ENCODE measurements at places on chromosomes 5 and 9. TPM values are rescaled to one million over a fixed set of nuclear protein-coding genes. Genes with fewer than 3 reads are reported as not detected.

IRGM gene
- 0.98 TPM for total RNA-seq

FBP2 gene
- total RNA-seq = not detected

IGIP gene
- 16.7 TPM for total RNA-seq

TMEM174 gene
- total RNA-seq = not detected

TMC1 gene
- total RNA-seq = not detected

RORB gene
- 2.7 TPM for total RNA-seq

AK8 gene
- total RNA-seq = 0.25 TPM

ROR2 gene
- total RNA-seq = 22.3 TPM

DNA sequence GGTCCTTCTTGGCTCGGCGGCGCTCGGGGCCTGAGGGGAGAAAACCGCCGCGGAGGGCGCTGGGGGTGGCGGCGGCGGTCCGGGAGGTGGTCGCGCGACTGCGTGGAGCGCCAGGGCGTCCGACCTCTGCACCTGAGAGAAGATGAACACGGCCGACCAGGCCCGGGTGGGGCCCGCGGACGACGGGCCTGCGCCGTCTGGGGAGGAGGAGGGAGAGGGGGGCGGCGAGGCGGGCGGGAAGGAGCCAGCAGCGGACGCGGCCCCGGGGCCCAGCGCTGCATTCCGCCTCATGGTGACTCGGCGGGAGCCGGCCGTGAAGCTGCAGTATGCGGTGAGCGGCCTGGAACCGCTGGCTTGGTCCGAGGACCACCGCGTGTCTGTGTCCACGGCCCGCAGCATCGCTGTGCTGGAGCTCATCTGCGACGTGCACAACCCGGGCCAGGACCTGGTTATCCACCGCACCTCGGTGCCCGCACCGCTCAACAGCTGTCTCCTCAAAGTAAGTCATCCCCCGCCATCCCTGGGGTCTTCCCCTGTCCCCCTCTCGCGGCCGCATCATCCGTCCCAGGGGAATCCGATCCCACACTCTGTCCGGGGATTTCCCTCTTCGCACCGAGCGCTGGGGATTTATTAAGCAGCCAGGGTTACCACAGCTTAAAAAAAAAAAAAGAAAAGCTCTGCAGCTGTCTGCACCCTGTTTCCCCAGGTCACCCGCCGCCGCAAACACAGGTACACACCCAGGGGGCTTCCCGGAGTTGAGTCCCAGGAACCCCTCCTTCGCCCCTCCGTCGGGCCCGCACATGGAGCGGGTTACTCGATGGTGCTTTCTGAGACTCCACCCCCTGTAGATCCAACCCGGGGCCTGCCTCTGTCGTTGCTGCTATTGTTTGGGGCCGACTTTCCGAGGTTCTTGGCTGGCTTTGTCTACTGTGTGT is at the start of gene GTF3C4:
TSS of gene GTF3C4 (plus strand) at position 8 of the 935 bp plus-strand sequence. CDS start at position 143, 135 bp downstream.
- peak within 1 kb of the TSS; percentile 89 for H3K4me3 ChIP-seq
- peaks cover 52% of the 10 kb centered on the region for H3K4me1 ChIP-seq
- H3K27me3 ChIP-seq = no peaks in the 10 kb centered on the region
- DNase-seq = no peak

DNA sequence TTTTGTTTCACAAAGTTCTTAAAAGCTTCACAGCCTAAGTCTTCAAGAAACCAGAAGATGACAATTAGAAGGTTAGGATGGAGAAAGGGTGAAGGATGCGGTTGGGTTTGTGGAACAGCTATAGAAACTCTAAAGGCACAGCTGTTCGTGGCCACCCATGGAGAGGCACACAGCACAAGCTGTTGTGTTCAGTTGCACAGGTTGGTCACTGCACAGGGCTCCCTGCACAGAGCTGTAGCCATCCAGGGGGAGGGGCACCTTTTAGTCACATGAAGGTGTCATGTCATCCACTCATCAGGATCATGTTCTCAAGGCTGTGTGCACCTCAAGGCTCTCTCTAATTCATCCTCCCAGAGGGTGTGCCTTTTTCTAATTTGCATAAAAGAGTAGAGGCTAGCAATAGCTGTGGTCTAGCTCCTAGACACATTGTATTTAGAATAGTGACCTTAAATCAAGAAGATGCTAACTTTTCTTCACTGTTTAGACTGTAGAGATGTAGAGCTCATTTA is 5.0 kb upstream of the RASGRF2 start:
- H3K36me3 ChIP-seq = no peaks in the 10 kb centered on the region
- H3K4me3 ChIP-seq = no peak overlapping the region
- no peaks in the 10 kb centered on the region for H3K4me1 ChIP-seq
- no peak overlapping the region for H3K27ac ChIP-seq
- no peak for DNase-seq
- no peaks in the 10 kb centered on the region for H3K27me3 ChIP-seq

GRCh38 chr9:35789541-35789940 is 1.9 kb upstream of the NPR2 start:
- H3K36me3 ChIP-seq = no peaks in the 10 kb centered on the region
- H3K27me3 ChIP-seq = no peaks in the 10 kb centered on the region
- no peak for DNase-seq
- peaks cover 37% of the 10 kb centered on the region for H3K4me1 ChIP-seq

DNA sequence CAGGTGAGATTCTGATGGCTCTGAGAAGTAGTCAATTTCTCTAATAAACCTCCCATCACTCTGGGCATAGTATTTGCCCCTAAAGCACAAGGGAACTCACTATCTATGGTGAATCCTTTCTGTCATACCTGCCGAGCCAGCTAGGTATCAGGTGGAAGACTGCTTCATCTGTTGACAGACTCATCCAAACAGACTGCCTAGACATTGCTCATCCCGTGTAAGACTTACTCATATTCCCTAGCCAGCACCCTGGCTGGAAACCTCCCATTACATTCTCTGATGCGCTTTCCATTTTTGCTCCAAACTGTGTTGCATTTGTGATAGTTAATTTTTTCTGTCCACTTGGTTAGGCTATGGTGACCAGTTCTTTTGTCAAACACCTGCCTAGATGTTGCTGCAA is 595.9 kb downstream of the DNAH5 start:
- H3K27ac ChIP-seq = no peak overlapping the region
- no peak overlapping the region for H3K4me3 ChIP-seq
- no peak for DNase-seq
- H3K4me1 ChIP-seq = no peaks in the 10 kb centered on the region

DNA sequence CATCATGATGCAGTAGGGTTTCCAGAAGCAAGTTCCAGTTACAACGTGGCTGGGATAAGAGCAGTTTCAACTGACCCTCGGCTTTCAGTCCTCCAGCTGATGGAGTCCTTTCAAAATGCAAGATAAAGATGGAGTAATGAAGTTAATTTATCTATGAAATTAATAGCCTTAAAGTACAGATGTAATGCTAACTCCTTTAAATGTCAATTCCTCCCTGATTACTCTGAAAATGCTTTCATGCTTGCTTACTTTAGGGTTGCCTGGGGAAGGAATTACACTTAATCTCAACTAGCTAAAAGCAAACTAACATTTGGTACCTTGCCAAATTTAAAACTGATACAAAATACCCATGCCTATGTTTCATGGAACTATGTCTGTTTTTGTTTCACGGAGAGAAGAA is 178.4 kb downstream of the KIAA0825 start:
- no peak overlapping the region for H3K27ac ChIP-seq
- no peaks in the 10 kb centered on the region for H3K27me3 ChIP-seq
- H3K4me1 ChIP-seq = no peaks in the 10 kb centered on the region
- H3K36me3 ChIP-seq = no peaks in the 10 kb centered on the region
- DNase-seq = no peak
- no peak overlapping the region for H3K4me3 ChIP-seq

- H3K36me3 ChIP-seq = no peaks in the 10 kb centered on the region
- no peak overlapping the region for H3K4me3 ChIP-seq
- DNase-seq = no peak
These were observed 26.2 kb downstream of the CEMIP2 start for GRCh38 chr9:71741926-71742648.

- H3K36me3 ChIP-seq = no peaks in the 10 kb centered on the region
- no peaks in the 10 kb centered on the region for H3K27me3 ChIP-seq
- peak overlapping the region; percentile 74 for H3K27ac ChIP-seq
- peak overlapping the region; percentile 75 for H3K4me3 ChIP-seq
These were observed 1.5 kb downstream of the WHRN start for GRCh38 chr9:114503522-114504340.

- H3K27me3 ChIP-seq = no peaks in the 10 kb centered on the region
- H3K36me3 ChIP-seq = peaks cover 8% of the 10 kb centered on the region
- H3K4me1 ChIP-seq = no peaks in the 10 kb centered on the region
- DNase-seq = no peak
- no peak overlapping the region for H3K4me3 ChIP-seq
These were observed 45.2 kb upstream of the GLIPR2 start for GRCh38 chr9:36091026-36091953.

GRCh38 chr5:177607452-177608192 is 7.7 kb downstream of the B4GALT7 start:
- no peak overlapping the region for H3K27ac ChIP-seq
- no peaks in the 10 kb centered on the region for H3K36me3 ChIP-seq
- H3K4me3 ChIP-seq = no peak overlapping the region
- no peak for DNase-seq
- H3K4me1 ChIP-seq = peaks cover 22% of the 10 kb centered on the region

DNA sequence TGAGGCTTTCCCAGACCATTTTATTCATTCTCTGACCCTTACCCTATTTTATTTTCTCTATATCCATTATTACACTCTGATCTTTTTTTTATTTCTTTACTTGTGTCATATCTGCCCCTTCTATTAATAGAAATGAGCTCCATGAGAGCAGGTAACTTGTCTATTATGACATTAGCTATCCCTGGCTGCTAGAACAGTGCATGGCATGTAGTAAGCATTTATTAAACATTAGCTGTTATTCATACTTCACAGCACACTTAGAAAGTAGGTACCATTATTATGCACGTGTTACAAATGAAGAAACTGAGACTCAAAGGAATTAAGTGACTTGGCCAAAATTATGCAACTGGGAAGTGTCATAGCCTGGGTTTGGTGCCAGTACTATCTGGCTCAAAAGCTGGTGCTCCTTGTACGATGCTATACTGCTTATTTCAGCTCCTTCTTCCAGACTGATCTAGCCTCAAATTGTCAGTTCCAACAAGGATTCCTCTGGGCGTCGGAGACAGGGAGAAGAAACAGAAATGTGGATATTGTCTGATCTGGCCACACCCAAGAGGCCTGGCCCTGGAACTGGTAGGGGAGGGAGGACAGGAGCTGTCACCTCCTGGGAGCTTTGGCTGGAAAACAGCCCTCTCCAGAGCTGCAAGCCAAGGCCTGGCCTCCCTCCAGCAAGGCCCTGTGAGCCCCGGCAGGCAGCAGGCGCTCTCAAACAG is 10.8 kb upstream of the NIPAL4 start:
- DNase-seq = peak; percentile 91
- H3K27ac ChIP-seq = peak overlapping the region; percentile 60
- no peak overlapping the region for H3K4me3 ChIP-seq
- peaks cover 13% of the 10 kb centered on the region for H3K4me1 ChIP-seq

DNA sequence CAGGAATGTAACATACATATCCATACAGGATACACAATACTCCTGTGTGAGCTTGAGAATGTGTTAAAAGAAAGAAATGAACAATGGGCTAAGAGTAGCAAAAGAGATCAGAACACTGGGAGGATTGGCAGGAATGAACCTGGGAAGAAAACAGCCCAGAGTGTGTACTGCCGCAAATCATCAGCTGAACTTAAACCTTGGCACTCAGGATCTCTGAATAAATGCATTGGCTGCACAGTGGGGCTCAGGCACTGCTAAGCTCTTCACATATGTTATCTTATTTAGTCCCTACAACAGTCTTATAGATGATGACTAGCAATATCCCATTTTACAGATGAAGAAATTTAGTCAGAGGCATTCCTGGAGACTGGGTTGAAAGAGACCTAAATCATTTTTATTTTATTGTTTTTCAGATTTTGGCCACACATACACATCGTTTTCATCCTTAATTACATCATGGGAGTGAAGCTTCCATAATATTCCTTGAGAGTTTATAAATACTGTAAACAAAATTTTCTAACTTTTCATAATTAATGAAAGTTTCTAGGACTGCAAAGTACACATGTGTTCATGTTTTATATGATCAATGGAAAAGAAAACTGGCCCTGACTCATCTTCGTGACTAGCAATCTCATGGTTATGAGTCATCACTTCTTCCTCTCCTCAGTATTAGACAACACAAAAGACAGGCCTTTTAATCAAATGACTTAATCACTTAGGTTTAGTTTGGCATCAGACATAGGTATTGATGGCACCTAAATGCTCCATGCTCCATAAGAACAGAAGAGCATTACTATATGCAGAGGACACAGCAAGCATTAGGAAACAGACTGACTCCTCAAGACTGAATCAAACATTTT is 59.2 kb downstream of the CDH18 start:
- H3K4me1 ChIP-seq = peaks cover 13% of the 10 kb centered on the region
- no peaks in the 10 kb centered on the region for H3K27me3 ChIP-seq
- no peak overlapping the region for H3K27ac ChIP-seq
- H3K4me3 ChIP-seq = no peak overlapping the region
- no peaks in the 10 kb centered on the region for H3K36me3 ChIP-seq

Measured in vagina (tissue), 2 donors.